ENCODE measurements at places on chromosomes 13 and 19.

GRCh38 chr13:26051657-26052311 is at the start of gene SHISA2:
Gene SHISA2 (minus strand): TSS chr13:26052016. CDS start chr13:26050975, 1,041 bp downstream.
- peak; percentile 76 for DNase-seq

- no peak for DNase-seq
Measured at GRCh38 chr13:104608331-104608730, 1542.1 kb upstream of the SLC10A2 start.

- no peak for DNase-seq
Measured at GRCh38 chr13:110448230-110448629, 113.3 kb downstream of the RAB20 start.

- DNase-seq, result peak; percentile 74
Measured at GRCh38 chr13:99307648-99308339, 595 bp upstream of the GPR183 start.

DNA sequence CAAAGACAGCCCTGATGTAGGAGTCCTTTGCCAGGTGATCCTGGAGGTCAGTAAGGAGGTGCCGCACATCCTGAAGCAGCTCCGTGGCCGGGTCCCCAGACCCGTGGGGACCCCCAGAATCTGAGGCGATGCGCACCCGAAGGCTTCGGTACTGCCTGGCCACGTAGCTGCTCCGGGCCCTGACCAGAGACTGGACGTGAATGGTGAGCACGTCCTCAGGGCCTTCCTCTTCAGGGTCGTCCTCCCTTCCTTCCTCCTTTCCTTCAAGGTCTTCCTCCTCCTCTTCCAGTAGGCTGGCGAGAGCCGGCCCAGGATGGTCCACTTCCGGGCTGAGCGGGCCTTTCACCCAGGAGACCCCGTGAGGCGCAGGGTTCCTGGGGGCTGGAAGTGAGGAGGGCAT is 7.5 kb downstream of the RINL start:
- DNase-seq, result no peak

- DNase-seq, result peak; percentile 5
Measured at GRCh38 chr13:20387441-20387971, 138.2 kb downstream of the CRYL1 start.

DNA sequence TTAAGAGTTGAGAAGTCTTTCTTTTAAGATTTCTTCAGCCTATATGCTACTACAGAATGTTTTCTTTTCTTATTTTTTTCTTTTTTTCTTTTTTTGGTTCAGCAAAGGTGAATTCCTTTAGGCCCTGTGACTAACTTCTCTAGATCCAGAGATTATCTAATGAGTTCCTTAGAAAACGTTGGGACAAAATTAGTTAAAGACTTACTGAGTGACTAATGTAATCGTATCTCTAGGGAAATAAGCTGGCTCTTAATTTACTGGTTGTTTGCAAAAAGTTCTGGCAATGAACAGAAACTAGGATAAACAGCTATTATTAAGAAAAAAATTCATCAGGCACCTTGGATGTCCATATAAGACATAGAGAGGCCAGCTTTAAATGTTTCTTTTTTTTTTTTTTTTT is 30.7 kb upstream of the CSNK1A1L start:
- DNase-seq, result no peak

GRCh38 chr13:30222254-30222653 is 85.1 kb downstream of the KATNAL1 start:
- no peak for DNase-seq

- DNase-seq, result no peak
Measured at GRCh38 chr19:48859711-48860572, 8.5 kb downstream of the PLEKHA4 start.

DNA sequence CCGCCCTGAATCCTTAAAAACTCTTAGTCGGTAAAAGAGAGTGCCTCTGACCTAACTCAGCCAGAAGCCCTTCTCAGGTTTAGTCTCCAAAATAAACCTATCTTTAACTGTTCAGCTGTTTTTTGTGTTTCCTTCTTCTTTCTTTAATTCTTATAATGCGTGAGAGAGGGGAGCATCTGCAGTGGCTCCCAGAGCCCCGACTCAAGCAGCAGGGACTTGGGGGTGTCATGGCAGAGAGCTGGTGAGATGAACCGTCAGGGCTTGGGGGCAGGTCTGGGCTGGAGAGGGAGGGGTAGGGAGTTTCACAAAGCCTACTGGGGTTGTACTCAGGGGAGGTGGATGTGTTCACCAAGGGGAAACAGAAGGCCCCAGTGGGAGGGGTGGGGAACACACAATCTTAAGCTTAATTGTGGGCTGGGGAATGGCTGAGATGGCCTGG is 16.8 kb upstream of the SIGLEC6 start:
- no peak for DNase-seq

GRCh38 chr13:75440100-75440499 is 41.9 kb downstream of the TBC1D4 start:
- no peak for DNase-seq

GRCh38 chr19:40672573-40673299 is 17.7 kb downstream of the NUMBL start:
- no peak for DNase-seq

DNA sequence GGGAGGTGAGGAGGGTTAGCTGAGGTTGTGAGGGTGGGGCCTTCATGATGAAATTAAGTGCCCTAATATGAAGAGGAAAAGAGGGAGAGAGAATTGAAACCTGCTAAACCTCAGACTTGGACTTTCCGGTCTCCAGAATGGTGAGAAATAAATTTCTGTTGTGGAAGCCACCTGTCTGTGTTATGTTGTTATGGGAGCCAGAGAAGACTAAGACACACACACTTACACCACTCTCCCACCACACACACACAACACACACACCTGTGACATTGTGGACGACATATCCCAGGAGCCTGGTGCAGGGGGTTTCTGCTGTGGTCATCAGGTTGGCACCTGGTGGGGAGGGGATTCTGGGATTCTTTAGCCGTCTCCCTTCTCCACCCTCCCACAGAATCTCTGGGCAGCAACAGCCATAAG is 14.0 kb downstream of the KLK4 start:
- no peak for DNase-seq

DNA sequence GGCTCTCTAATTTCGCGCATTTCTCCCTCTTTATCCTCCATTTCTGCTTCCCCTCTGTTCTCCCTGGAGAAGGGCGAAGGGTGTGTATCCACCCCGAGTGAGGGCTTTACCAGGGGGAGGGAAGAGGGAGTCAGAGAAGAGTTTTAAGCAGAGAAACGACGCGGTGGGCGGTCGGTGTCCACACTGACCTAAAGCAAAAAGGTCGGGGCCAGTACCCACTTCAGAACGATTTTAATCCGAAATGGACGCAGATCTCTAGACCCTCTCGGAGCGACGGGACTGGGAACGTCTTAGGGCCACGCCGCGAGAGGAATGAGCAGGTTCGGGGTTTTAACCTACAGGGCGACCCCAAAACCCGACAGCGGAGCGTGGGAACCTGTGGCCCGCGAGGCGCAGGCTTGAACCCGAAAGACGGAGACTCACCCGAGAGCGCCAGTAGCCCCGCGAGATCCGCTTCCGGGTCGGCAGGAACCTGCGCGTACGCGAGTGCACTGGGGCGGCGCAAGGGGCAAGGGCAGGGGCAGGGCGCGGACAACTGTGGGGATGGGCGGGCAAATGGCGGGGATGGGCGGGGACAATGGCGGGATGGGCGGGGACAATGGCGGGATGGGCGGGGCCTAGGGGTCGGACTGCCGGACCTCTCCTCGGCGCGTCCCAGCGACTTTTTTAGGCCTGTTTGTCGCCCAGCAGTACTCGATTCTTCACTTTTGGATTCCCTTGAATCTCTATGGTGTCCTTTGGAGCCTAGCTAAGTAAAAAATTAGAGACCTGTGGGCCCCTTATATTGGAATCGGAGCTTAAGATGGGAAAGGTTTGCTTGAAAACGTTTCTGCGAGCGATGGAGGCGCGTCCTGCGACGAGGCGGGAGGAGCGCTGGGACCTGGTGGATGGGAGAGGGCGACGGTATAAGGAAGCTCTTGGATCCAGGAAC is at the start of gene ZNF677:
Gene ZNF677 (minus strand): TSS at position 463 of the 931 bp plus-strand sequence. CDS start 3,323 bp downstream, outside the sequence.
- DNase-seq, result peak; percentile 87

- no peak for DNase-seq
Measured at GRCh38 chr13:45224176-45224575, 23.3 kb upstream of the KCTD4 start.

GRCh38 chr13:77508959-77509620 is 26.4 kb upstream of the SCEL start:
- no peak for DNase-seq

DNA sequence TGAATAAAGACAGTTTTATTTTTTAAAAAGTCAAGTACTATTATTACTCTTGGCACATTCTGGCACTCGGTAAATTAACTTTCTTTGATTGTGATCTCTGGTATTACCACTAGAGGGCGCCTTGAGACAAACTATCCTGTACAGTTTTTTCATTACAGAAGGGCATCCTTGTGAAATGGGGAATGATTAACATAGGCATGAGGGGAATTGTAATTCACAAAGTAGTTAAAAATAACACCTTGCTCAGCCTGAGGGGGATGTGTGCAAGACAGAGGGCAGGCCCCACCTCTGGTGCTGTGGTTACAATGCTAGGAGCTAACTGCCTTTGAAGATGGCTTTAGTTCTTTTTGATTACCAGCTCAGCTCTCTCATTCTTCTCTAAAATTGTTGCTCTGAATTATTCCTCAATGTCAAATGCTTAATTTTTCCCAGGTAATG is 24.2 kb upstream of the C1QTNF9B start:
- DNase-seq, result no peak

DNA sequence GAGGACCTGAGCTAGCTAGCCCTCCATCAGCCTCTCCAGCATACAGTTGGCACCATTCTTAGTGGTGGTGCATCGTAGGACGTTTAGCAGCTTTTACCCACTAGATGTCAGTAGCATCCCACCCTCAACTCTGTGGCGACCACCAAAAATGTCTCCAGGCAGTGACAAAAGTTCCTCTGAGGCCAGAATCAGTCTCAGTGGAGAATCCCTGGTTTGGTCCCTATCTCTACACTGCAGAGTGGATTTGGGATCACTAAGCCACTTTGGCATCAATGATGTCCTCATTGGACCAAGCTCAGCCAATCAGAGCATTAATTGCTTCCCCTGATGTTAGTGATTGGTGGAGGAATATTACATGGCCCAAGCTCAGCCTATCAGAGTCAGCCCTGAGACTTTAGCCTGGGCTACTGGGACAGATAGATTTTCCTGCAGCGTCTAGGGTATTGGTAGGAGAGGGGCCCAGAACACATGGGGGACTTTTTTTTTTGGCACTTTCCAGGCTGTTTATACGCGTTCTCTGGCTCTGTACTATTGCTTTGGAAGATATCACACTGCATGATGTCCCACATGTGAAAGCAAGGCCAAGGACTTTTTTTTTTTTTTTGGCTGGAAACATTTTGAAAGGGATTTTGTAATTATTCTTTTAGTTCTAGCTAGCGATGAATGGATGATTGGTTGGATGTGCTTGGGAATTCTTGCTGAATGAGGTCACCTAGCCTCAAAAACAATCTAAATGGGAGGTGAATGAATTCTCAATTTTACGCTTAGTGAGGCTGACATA is 7.0 kb downstream of the TMEM221 start:
- DNase-seq, result peak; percentile 53

DNA sequence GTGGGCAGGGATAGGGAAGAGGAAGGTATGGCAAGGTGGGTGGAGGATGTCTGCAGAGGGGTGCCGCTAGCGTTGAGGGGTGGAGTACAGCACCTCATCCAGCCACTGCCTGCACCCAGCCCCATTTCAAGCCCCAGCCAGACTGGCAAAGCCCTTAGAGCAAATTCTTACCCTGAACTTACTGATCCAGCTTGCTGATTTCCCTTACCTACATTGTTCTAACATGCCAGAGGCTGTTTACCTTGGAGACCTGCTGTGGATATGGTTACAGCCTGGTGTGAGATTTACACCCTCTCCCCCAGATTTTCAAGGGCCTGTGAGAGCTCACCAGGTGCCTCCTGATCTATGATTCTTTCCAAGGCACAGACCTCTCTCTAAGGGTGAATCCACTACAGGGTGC is 86.0 kb downstream of the ZNF726 start:
- no peak for DNase-seq

DNA sequence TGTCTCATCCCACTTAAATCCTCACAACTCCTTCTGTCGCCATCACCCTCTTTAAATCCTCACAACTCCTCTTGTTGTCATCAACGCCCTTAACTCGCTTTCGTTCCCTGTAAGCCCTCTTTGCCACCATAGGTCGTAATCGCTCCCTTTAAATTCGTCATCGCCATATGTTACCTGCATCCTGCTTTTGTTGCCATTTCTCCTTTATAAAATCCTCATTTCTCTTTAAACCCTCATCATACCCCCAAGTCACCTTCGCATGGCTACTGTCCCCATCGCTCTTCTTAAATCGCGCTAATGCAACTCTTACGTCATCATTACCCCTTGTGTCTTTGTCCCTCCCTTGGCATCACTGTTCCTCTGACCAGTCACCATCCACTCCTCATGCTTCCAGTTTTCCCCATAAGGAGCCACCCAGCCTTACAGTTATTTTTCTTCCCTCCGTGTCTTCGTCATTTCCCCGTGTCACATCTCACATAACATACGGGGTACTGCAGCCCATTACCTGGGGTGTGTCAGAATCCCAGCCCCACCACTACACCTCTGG is 539 bp downstream of the PLD3 start:
- DNase-seq, result no peak

DNA sequence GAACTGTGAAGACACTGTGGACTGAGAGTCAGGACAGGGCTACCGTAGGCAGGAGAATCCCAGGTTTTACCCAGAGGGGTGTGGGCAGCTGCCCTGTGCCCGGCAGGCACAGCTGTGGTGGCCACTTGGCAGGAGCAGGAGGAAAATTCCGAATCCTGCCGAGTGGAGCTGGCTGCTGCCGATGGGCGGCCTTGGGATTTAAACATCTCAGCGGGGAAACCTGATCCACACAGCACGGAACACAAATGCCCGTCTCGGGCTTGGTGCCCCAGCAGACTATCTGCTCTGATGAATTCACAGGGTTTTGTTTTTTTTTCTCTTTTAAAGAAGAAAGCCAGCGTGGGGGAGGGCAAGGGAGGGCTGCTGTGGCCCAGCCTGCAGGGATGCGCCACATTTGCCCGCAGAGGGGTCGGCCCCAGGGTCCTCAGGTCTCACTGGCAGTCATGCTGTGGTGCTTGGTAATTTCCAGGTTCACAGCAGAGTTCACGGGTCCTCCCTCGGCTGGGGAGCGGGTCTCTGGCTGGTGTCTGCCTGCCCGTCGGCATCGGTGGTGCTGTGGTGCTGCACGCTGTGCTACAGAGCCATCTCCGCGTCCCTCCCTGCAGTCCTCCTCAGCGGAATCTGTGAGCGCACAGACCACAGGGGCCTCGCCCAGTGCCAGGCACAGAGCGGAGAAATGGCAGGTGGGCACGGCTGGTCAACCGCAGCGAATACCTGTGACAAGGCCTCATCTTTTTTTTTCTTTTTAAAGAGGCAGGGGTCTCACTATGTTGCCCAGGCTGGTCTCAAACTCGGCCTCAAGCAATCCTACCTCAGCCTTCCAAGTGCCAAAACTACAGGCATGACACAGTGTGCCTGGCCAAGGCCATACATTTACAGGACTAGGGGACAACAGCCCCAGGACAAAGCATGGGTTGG is 28.1 kb downstream of the MPND start:
- DNase-seq, result no peak

DNA sequence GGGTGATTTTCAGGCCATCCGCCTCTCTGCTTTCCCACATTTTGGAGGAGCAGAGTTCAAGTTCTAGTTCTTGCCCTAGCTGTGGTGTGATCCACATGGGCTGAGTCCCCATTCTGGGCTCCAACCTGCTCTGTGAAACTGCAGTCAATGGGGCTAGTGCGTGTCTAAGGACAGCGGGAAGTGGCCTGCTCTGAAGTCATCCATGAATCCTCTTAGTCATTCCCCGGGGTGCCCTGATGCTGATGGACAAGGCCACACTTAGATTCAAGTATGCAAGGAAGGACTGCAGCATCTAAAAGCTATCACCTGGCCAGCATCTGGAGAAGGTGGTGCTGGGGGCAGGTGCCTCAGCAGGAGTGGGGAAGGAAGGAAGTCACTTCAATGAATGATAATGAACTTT is 94.6 kb downstream of the TSHZ3 start:
- no peak for DNase-seq

GRCh38 chr19:4633140-4633967 is 6.0 kb upstream of the TNFAIP8L1 start:
- peak; percentile 52 for DNase-seq
